Fibroblast of pulmonary artery (primary cell): ENCODE measurements at places on chromosomes 5 and 9.
A peak's percentile ranks its signal among the peaks of the same experiment; 100 is the strongest.

DNA sequence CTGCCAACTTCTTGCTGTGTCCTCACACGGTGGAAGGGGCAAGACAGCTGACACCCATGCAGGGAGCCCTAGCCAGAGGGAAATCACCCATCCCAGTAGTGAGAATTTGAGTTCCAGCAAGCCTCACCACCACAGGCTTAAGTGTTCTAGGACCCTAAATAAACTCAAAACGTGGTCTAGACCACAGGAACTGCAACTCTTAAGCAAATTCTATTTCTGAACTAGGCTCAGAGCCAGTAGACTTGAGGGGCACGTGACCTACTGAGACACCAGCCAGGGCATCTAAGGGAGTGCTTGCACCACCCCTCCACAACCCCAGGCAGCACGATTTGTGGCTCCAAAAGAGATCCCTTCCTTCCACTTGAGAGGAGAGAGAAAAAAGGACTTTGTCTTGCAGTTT lies 96.0 kb upstream of the PHF24 start:
- DNase-seq: no peak

- DNase-seq: peak; percentile 97
Measured at GRCh38 chr9:72586388-72587130, 65.2 kb downstream of the TMC1 start.

- no peak for DNase-seq
Measured at GRCh38 chr9:18109675-18110074, 364.3 kb upstream of the ADAMTSL1 start.

DNA sequence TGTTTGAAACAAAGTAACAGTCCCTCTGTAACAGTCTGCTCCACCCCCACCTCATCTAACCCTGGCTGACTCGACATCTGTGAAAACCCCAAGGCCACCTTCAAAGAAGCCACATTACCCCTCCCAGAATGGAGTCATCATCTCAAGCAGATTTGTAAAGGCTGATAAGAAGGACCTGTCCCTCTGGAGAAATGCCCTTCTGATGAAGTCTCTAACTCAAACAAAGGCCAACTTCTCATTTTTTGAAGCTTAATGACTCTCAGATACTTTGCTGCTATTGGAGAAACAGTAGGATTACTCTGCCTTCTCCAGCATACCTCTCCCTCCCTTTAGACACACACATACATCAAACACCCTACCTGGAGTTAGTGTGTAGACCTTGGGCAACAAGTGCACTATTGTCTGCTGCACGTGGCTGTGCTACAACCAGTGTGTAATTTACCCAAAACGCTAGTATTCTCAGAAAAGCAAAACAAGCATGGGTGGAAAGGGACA lies 5.3 kb upstream of the SUSD1 start:
- DNase-seq: no peak

GRCh38 chr5:104265531-104266140 lies 703.0 kb upstream of the NUDT12 start:
- DNase-seq: no peak

DNA sequence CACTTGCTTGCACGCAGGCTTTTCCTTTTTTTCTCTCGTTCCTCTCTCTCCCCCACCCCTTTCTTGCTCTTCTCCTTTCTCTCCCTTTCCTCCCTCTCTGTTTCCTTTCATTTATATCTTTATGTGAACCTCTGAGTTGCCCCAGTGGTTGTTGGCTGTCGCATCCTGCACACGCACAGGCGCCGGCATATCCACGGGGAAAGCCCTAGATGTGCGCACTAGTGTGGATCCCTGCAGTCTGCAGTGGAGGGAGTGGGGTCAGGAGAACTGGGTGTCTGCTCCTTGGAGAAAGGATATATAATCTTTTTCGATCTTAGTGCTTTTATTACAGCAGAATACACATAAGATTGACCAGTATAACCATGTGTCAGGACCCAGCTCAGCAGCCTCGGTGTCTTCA lies 223.5 kb downstream of the FANCC start:
- DNase-seq: no peak

- DNase-seq: no peak
Measured at GRCh38 chr9:17776735-17777134, 197.9 kb downstream of the SH3GL2 start.

DNA sequence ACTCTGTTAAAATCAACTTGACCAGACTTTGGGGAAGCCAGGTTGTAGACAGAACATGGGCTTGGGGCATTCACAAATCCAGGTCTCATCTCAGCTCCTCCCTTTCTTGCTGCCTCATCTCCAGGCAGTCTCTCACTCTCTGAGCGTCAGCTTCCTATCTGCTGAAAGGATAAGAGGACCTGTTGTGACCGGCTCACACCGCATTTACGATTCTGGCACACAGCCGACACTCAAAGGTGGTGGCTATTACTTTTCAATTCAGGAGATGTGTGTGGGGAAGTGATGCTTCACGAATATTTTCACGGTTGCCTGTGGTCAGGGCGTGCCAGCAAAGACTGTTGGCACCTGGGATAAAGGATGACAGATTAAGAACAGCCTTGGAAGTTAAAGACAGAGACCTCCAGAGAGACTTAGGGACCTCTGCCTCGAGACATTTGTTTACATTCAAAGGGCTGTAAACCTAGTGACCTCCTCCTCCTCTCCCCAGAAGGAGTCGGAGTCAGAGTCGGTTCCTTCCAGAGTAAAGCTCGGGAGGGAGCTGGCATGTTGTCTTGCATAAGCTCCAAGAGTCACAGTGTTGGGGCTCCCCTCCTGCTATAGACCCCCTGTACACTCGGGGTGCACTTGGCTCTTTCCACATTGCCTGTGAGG lies 83.2 kb downstream of the AK8 start:
- no peak for DNase-seq

DNA sequence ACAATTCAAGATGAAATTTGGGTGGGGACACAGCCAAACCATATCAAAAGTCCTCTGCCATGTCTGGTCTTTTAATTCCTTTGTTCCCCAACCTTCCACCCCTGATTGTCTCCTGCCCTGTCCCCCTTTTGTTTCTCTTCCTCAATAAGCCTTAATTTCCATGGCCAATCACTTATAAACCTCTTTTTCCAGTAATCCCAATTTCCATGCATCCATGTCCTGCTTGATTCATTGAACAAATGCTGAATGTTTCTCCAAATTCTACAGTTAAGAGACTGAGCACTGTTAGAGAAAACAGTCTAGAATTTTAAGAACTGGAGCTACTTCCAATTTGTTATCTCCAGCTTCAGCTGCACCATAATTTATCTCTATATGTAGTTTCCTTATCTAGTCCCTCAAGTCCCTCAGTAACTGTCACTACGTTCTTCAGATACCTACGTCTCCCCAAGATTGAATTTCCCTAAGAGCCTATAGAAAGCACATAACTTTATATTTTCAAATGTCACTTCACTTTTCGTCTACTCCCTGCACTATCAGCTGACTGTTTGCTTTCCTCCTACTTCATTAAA lies 34.2 kb downstream of the TARS1 start:
- no peak for DNase-seq

GRCh38 chr5:72209147-72210115 lies 102.2 kb downstream of the MAP1B start:
- DNase-seq: no peak

DNA sequence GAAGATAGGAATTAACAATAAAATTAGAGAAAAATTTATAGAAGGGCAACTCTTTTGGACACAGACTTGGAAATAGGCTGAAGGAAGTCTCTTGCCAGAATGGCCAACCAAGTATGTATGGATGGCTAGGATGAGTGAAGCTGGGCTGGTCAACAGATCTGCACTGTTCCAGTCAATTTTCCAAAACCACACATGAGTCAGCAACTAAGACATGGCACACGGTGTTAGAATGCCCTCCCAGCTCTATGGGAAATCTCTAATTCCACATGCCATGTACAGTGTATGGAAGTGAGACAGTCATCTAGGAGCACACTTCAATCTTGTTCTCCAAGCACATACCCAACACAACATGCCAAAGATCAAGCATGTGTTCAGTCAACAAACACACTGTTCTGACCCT lies 129.6 kb downstream of the GLIS3 start:
- no peak for DNase-seq

- peak; percentile 58 for DNase-seq
Measured at GRCh38 chr9:95504053-95504963, 12.5 kb downstream of the PTCH1 start.

DNA sequence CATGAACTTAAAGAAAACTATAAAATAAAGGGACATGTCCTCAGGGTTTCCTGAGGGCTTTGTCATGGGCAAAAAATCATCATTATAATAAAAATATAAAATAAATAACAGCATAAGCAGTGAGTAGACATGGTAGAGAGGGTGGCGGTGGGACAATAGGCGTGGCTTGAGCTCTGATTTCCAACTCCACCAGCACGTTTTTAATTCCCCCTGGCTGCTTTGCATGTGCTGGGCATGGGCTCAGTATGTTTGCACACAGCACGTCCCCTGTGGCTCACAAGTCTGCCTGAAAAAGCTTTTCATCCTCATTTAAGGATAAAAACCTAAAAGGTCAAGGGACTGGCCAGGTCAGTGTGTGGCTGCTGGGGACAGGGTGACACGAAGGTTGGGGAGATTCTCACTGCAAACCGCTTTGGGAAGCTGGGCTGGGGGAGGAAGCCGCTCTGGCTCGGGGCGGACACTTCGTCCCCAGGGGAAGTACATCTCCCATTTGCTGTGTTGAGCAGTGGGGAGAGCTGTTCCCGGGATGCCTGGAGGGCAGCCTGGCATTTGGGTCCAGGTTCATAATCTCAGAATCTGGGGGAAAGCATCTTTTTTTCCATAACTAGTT lies 32.6 kb downstream of the NKX2-5 start:
- DNase-seq: no peak

DNA sequence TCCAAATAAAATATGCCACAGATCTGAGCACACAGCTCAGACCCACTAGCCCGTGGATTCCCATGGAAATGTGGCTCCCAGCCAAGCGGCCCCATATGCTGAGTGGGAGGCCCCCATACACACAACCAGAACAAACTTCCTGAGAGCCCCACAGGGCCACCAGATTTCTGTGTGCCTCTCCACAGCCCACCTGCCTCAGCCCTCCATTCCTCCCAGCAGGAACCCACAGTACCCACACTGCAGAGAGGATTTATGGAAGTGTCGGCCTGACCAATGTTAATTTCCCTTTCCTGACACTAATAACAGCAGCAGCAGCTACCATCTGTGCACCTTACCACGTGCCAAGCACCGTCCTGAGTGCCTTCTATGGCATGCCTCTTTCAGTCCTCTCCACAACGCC lies 99.3 kb upstream of the SPOCK1 start:
- no peak for DNase-seq

DNA sequence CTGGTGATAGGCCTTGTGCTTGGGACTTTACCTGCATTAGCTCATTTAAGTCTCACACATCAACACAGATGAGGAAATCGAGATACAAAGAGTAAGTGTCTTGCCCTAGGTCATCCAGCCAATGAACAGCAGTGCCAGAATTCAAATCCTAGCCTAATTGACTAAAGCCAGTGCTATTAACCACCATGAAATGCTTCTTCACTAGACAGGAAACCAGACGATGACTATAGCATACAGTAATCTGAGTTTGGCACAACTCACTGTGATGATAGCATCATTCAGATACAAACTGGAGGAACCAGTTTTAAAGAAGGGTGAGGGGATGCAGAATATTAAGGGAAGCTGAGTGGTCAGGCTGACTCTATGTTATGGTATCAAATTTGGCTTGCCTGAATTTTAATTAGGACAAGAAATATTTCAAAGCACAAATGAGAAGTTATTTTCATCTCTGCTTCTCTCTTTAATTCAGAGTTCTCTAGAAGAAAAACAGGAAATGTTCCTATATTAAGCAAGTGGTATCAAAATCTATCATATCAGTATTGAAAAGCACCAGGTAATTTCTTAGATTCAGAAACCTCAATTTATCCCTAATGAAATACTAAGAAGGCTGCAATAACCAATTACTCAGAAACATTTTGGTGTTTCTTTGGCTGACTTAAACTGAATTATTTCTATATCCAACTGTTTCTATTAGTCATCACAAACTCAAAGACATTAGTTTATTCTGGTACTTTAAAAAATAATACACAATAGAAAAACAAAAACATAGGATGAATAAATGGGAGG lies 147.0 kb upstream of the RASA1 start:
- peak; percentile 82 for DNase-seq
